ENCODE measurements at places on chromosomes 6 and 20. TPM values are rescaled to one million over a fixed set of nuclear protein-coding genes. Genes with fewer than 3 reads are reported as not detected.

Gene BTNL2
- total RNA-seq: not detected

Gene SSTR4
- total RNA-seq: not detected

DNA sequence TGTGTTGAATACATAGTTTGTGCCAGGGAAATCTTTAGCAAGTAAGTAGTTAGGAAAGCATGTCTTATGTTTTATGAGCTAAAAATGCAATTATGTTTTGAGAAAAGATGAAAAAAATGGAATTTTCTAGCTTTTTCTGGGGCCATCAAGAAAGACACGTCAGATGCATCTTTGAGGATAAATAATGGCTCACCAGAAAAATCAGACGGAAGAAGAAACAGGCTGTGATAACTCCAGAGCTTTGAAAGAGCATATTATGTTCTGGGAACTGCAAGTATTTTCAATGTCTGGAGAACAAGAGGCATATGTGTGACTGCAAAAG is 173.7 kb downstream of the CLVS2 start:
- no peak for DNase-seq

DNA sequence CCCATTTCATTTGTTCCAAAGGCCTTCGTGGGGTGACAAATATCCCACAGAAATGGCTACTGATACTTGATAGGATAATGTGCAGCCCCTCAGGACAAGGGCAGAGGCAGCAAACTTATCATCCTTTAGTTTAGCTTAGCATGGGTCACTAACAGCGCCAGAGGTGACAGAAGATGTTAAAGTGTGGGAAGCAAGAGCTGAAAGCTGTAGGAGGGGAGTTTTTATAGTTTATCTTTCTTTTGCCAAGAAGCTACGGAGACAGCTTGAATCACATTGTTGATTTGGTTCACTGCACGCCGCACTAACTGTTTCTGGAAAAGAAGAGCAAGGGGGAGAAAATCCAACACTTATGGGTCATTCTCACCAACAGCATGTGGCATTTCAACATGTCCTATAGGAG is 773.9 kb upstream of the MMS22L start:
- no peak for DNase-seq

Gene RIMS4
- 0.64 TPM for total RNA-seq

GRCh38 chr20:8780915-8781314 is 288.0 kb upstream of the PLCB4 start:
- no peak for DNase-seq

GRCh38 chr6:132101535-132101934 is 150.4 kb upstream of the CCN2 start:
- DNase-seq: no peak

Gene TINAG
- not detected for total RNA-seq

DNA sequence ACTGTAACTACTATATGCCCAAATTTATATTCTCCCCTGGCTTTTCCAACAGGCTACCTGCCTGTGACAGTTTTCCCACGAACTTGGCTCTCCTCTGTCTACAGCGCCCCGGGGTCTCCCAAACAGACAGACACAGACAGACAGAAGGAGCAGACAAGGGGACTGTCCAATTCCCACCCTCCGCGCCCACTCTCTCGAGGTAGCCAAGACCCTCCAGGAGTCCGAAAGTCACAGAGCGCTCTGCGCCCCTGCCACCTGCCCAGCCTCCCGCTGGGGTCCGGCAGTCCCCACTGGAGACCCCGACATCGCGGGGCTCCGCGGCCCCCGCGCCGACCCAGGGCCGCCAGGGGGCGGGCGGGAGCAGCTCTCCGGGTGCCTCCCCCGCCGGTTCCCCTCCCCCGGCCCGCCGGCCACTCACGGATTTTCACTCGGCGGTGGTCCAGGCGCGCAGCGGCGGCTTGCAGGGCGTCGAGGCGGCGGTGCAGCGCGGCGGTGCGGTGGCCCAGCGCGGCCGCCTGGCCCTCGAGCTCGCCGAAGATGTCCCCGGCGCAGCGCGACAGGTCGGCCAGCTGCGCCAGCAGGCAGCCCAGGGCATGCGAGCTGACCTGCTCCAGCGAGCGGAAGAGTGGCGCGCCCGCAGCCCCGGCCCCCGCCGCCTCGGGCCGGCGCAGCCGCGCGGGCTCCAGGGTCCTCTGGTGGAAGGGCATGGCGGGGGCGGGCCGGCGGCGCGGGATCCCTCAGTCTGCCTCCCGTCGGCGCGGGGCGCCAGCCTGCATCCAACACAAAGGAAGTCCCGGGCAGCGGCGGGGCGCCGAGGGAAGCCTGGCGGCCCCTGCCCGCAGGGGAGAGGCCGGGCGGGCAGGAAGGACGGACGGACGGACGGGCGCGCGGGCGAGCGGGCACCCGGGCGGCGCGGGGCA is 81.3 kb upstream of the CCDC28A start:
- peak; percentile 57 for DNase-seq

Gene PEDS1
- 3.3 TPM for total RNA-seq
